NCI-H1436 (cell line): ENCODE measurements at places on chromosomes 13 and 19.

GRCh38 chr13:61410669-61411297 is 4.9 kb downstream of the PCDH20 start:
- no peak for DNase-seq

DNA sequence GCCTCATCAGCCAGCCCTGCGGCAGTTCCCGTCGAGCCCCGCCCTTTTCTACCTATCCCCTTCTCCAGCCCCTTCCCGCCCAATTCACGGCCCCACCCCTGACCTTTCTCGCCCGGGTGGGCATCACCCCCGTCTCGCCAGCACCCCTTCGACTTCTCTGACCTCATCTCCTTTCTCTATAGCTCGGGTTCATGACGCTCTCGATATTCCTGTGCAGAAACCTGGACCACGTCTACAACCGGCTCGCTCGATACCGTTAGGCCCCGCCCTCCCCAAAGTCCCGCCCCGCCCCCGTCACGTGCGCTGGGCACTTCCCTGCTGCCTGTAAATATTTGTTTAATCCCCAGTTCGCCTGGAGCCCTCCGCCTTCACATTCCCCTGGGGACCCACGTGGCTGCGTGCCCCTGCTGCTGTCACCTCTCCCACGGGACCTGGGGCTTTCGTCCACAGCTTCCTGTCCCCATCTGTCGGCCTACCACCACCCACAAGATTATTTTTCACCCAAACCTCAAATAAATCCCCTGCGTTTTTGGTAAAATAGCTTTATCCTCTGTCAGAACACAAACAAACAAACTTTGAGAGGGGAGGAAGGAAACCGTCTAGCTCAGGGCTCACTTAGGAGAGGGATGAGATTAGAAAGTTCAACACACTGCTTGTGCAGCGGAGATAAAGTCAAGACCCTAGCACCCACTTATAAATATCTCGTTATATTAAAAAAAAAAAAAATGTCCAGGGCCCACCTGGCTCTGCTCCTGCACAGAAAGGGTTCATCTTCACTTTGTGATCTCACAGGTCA is 5.1 kb downstream of the CD37 start:
- DNase-seq, result peak; percentile 96

DNA sequence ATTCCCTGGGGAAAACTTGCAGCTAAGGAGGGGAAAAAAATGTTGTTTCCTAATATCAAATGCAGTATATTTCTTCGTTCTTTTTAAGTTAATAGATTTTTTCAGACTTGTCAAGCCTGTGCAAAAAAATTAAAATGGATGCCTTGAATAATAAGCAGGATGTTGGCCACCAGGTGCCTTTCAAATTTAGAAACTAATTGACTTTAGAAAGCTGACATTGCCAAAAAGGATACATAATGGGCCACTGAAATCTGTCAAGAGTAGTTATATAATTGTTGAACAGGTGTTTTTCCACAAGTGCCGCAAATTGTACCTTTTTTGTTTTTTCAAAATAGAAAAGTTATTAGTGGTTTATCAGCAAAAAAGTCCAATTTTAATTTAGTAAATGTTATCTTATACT is 33.6 kb downstream of the TNFSF11 start:
- DNase-seq, result peak; percentile 53

GRCh38 chr13:79781829-79782540 is 301.0 kb downstream of the NDFIP2 start:
- DNase-seq, result no peak

DNA sequence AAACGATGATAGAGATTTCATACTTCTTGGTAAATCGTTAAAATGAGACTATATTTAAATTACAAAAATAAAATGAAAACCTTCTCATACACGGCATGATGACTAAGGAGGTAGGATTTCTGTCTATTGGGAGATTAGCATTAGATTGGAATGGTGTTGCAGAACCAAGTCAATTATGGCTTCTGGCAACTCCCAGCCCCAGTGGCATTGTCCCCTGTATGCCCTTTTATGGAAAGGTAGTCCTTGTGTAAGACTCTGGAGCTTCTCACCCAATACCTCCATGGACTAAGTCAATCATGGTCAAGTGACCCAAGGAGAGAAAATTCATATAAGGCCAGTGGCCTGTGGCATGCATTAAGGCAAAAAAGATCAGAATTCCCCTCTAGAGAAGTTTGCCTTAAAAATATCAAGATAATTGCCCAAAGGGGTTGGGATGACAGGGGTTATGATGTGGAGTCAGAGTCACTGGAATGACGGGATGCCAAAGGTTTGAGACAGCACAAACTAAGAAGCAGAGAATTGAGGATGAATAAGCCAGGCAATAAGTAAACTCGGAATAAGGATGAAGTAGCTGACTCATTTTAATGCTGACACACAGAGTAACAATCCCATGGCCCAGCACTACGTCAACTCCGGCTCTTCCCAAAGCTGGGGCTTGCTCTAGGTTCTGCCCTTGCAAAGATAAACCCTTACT is 57.8 kb upstream of the POSTN start:
- DNase-seq, result no peak

GRCh38 chr13:75129331-75129730 is 352.6 kb downstream of the TBC1D4 start:
- DNase-seq, result no peak

GRCh38 chr19:38057959-38058690 is 151.1 kb downstream of the SIPA1L3 start:
- peak; percentile 28 for DNase-seq

GRCh38 chr13:72390909-72391308 is 336.5 kb downstream of the MZT1 start:
- DNase-seq, result no peak

DNA sequence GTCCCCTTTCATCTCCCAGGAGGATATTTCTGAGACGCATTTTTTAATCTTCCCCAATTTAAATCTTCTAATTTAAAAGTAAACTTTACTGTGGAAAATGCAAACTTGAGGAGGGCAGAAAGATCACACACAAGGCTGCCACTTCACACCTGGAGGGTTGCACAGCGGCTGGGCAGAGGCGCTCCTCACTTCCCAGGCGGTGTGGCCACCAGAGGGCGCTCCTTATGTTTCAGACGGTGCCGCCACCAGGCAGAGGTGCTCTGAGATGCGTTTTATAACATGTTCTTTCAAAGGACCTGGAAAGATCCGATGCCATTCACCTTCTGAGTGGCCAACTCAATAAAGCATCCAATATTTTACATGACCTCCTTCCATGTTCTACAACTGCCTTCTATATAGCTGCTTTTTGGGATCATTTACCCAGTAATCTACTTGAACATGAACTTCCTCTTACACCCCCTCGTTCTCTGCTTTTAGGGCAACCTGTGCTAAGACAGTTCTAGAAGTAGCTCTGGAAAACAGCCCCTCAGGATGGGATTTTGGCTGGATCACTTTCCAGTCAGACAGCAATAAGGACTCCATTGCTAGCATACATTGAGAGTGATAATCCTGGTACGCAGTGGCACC is 14.8 kb upstream of the MTUS2 start:
- no peak for DNase-seq

DNA sequence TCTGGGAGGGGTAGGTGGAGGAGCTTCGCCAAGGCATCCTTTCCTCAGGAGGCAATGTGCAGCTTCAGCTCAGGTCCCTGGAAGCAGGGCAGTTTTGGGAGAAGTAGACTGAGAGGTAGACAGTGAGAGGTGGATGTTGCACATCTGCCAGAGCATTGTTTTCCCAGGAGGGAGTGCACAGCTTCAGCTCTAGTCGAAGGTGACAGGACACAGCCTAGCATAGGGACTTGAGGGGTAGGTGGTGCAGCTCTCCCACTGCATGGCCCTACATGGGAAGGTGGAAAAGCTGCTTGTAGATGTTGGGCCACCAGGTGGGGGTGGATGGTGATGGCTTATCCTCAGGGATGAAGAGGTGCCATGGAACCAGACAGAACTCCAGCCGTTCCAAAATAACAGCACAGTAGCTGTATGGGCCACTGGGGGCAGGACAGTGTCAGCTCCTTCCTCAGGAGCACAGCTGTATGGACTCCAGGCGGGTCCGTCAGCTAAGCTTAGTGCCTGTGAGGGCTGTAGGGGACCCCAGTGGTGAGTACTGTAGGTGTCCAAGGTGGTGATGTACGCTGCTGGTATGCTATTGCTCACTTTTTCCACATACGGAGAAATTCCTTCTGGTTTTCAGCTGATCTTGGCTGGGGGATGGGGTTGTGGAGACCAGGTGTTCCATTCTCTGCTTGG is 17.4 kb upstream of the ZNF543 start:
- DNase-seq, result no peak

DNA sequence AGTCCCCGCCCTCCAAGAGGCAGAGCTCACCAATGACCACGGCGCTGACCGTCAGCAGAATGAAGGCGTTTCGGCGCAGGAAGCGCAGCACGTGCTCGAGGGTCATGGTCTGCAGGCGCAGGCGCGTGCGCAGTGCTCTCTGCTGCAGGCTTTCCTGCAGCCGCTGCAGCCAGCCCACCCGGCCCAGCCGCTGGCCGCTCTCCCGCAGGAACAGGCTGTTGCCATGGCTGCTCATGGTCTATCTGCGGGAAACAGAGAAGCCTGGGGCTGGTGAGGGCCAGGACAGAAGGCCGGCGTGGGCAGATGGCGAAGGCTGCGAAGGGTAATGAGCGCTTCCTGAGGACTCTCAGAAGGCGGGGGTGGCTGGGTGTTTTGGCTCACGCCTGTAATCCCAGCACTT is 7.0 kb downstream of the SLC1A6 start:
- DNase-seq, result no peak

DNA sequence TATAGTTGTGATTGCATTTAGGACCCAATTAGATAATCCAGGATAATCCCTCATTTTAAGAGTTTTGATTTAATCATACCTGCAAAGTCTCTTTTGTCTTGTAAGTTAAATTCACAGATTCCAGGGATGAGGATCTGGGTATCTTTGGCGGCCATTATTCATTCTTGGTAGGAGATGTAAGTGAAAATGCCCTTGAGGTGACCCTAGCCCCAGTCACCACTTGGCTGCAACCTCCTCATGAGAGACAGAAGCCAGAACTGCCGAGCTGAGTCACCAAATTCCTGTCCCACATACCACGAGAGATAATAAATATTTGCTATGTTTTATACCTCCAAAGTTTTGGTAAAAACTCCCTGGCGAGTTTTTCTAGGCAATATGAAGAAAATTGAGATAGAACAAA is 389.4 kb downstream of the RFC3 start:
- no peak for DNase-seq

GRCh38 chr13:77056382-77056781 is 29.4 kb upstream of the FBXL3 start:
- DNase-seq, result no peak

DNA sequence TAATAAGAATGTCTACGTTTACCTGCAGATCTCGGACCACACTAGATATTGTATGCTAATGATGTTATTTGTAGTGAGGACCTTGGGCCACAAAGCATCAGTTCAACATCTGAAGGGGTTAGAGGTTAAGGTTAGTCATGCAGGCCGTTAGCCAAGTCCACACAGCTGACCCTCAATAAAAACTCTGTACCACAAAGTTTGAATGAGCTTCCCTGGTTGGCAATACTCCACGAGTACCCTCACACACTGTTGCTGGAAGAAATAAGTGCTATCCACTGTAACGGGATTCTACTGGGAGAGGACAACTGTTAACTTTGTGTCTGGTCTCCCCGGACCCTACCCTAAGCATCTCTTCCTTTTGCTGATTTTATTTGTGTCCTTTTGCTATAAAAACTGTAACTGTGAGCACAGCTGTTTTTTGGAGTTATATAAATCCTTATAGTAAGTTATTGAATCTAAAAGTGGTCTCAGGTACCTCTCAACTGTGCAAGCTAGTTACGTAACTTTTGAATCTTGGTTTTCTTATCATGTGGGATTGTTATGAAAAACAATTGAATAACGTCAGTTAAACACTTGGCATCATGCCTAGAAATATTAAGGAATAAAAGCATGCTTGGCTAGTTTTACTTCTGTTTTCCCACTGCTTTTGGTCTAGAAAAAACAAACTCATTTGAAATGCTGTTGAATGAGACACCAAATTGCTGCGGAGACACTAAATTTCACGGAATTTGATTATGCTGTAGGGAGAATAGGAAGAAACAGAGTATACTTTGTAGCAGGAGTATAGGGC is 181.5 kb downstream of the DNAJC3 start:
- no peak for DNase-seq

GRCh38 chr19:37778613-37779126 is 716 bp downstream of the ZNF573 start:
- DNase-seq, result no peak

GRCh38 chr19:4345342-4346019 is 2.1 kb downstream of the MPND start:
- DNase-seq, result no peak

DNA sequence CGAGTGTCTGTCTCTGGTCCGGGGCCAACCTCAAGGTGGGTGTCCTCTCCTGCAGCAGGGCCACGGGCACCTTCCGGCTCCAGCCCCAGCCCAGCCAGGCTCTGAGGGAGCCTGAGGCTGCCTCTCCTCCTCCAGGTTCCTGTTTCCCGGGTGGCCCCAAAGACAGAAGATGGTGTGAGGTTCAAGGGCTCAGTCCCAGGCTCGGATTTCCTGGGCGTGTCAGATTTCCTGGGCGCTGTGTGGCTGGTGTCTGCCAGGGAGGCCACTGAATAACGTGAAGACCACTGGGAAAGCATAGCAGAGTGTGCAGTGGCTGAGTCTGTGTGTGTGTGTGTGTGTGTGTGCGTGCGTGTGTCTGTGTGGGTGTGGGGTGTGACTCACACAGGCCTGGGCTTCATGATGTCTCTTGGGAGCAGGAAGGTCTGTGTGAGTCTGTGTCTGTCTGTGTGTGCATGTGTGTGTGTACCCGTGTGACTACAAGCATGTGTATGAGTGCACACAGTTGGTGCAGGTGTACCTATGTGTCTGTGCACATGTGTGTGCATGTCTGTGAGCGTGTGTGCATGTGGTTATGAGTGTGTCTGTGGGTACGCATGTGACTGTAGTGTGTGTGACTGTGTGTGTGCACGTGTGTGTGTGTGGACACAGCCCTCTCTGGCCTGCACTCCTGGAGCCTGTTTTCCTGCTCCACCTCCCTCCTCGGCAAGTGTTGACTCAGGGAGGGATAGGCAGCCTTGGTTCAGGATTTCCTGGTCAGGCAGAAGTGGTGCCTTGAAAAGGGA is 28.3 kb downstream of the CEBPA start:
- no peak for DNase-seq
